ENCODE measurements at places on chromosomes 5 and 9. TPM values are rescaled to one million over a fixed set of nuclear protein-coding genes. Genes with fewer than 3 reads are reported as not detected.

GRCh38 chr5:53962306-53962705 lies 348.1 kb downstream of the ARL15 start:
- no peaks in the 10 kb centered on the region for H3K36me3 ChIP-seq
- no peak overlapping the region for H3K27ac ChIP-seq
- H3K27me3 ChIP-seq = no peaks in the 10 kb centered on the region
- no peak for DNase-seq

DNA sequence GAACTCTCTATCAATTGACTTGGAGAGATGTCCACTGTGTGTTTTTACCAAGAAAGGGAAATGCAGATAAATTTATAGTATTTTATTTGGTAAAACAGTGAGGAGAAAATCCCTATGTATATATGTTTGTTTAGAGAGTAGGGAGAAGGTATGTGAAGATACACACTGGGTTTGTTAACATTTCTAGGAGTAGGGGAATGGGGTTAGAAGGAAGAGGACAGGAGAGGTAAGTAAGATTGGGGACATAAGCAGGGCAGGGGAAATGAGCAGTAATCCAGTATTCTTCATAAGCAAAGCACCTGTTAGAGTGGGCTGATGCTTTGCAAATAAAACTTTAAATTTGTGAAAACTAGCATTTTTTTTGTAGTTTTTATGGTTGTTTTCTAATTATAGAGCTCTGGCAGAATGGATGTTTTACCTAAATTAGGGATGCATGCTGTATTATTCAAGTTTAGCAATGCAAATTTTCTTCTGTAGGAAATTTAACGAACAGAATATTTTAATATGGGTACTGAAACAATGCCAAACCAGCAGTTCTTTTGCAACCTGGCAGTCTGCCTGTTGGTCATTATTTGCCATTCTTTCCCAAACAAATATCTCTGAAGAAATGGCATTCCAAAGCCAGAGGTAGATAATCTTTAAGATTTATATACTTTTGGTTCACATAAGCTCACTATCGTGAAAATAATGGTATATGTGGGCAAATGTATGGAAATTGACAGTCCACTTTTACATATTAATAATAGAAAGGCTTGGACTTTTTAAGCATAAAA lies 19.4 kb upstream of the DCP2 start:
- H3K4me1 ChIP-seq = peaks cover 30% of the 10 kb centered on the region
- H3K4me3 ChIP-seq = no peak overlapping the region

GRCh38 chr9:135826188-135826545 lies 81.2 kb downstream of the CAMSAP1 start:
- no peak overlapping the region for H3K4me3 ChIP-seq
- H3K4me1 ChIP-seq = no peaks in the 10 kb centered on the region

DNA sequence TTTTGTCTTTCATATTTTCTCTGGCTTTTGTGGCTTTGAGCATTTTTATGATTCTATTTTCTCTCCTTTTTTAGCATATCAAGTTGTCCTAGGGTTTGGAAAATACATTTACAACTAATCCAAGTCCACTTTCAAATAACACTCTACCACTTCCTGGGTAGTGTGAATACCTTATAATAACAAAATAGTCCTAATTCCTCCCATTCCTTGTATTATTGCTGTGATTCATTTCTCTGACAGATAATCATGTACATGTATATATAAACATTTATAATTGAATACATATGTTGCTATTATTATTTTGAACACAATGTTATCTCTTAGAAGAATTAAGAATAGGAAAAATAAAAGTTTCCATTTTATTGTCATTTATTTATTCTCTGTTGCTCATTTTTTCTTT lies 14.9 kb upstream of the ADAM19 start:
- peaks cover 54% of the 10 kb centered on the region for H3K4me1 ChIP-seq
- DNase-seq = no peak
- H3K4me3 ChIP-seq = no peak overlapping the region
- peaks cover 9% of the 10 kb centered on the region for H3K36me3 ChIP-seq
- no peak overlapping the region for H3K27ac ChIP-seq
- H3K27me3 ChIP-seq = no peaks in the 10 kb centered on the region

DNA sequence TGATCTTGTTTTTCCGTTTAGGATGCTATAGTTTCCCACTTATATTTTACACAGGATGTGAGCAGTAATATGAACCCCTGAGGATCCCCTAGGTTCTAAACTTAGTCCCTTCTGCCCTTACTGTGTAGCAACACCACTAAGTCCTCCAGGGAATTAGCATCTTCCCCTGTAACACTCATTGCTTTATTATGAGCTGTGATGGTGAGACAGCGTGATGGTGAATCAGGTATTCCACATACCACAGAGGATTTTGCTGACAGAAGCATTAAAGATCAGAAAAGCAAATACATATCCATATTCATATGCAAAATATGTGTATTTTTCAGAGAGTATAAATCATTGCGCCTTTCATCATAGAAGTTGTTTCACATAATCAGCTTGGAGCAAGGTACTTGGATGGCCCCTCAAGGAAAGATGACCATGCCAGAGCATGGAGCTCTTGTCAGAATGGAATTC lies 317.0 kb downstream of the ICE1 start:
- H3K4me3 ChIP-seq = no peak overlapping the region
- DNase-seq = no peak
- H3K27ac ChIP-seq = no peak overlapping the region
- no peaks in the 10 kb centered on the region for H3K27me3 ChIP-seq

DNA sequence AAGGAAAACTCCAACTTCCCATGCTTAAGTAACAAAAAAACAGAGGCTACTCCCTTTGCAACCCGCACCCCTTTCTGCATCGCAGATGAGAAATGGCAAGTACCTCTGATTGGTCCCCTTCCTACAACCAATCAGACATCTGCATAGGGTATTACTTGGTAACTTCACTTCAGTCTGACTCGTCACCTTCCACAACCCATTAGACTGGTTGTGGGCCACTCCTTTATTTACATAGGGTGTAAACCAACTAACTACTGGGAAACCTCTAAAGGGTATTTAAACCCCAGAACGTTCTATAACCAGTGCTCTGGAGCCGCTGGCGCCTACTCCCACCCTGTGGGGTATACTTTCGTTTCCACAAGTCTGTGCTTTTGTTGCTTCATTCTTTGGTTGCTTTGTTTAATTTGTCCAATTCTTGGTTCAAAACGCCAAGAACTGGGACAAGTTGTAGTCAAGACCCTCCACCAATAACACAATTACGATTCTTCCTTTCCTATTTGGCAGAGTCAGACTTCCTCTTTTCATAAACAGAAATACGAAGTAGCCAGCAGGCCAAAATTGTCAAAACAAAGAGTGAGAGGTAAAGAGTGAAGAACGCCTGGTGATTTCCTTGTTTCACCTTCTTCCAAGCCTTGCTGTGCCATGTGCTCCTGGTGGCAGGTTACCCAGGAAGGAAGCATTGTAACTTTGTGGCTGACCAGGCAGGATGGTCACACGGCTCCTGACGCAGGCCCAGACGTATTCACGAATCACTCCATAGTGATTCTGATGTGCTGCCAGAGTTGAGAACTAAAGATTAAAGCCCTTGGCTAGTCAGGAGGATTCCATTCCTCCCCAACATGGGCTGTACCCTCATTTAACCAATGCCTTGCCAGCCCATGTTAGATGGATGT lies 477.4 kb downstream of the ARHGEF28 start:
- no peak overlapping the region for H3K4me3 ChIP-seq
- no peaks in the 10 kb centered on the region for H3K36me3 ChIP-seq
- H3K27me3 ChIP-seq = peaks cover 2% of the 10 kb centered on the region
- no peaks in the 10 kb centered on the region for H3K4me1 ChIP-seq

GRCh38 chr5:178090856-178091255 lies 22.5 kb upstream of the N4BP3 start:
- no peak overlapping the region for H3K27ac ChIP-seq
- H3K4me1 ChIP-seq = peaks cover 9% of the 10 kb centered on the region
- H3K4me3 ChIP-seq = no peak overlapping the region
- H3K36me3 ChIP-seq = no peaks in the 10 kb centered on the region
- peaks cover 6% of the 10 kb centered on the region for H3K27me3 ChIP-seq

- no peaks in the 10 kb centered on the region for H3K27me3 ChIP-seq
- no peak overlapping the region for H3K27ac ChIP-seq
- no peaks in the 10 kb centered on the region for H3K4me1 ChIP-seq
- H3K36me3 ChIP-seq = peaks cover 19% of the 10 kb centered on the region
- H3K4me3 ChIP-seq = no peak overlapping the region
- DNase-seq = no peak
Measured at GRCh38 chr5:111478266-111478665, 34.1 kb downstream of the STARD4 start.

DNA sequence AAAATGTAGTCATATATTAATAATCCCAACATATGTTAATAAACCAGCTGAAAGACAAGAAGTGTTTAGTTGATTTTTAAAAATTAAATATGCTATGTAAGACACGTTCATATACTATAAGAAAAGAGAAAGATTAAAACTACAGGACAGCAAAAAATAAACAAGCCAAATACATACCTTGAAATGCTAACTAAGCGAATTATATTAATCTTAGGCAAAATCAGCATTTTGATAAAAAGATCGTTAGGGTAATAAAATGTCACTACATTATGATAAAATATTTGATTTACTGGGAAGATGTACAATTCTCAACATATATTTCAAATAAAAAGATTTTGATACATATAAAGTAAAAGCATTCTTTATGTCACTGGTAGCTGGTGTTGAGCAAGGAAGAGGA lies 938.3 kb downstream of the PTPRD start:
- no peak overlapping the region for H3K4me3 ChIP-seq
- no peaks in the 10 kb centered on the region for H3K4me1 ChIP-seq
- DNase-seq = no peak
- no peak overlapping the region for H3K27ac ChIP-seq

GRCh38 chr5:161897033-161897432 lies 49.1 kb downstream of the GABRA1 start:
- no peak overlapping the region for H3K4me3 ChIP-seq
- no peak for DNase-seq
- H3K27ac ChIP-seq = no peak overlapping the region
- H3K4me1 ChIP-seq = no peaks in the 10 kb centered on the region
- no peaks in the 10 kb centered on the region for H3K27me3 ChIP-seq

DNA sequence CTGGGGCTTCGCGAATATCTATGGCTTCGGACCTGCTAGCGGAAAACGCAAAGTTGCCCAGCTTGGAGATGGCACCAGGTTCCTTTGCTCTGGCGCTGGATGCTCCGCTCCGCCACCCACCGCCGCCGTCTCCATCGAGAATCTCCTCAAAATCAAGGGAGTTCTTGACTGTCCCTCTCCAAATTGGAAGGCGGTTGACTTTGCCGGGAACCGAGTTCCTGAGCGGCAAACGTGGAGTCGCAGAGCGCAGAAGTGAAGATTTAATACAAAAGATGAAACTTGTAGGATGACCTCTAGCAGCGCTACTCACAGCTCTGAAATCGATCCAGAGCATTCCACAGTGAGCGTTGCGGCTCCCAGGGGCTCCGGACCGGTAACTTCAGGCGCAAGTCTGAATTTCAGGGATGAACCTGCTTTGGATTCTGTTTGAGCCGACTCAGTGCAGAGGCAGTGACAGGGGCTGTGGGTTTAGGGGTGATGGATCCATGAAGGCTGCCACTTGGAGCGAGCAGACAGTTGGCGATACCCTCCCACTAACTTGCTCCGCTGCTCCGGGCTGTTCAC lies 1641.5 kb upstream of the C9orf72 start:
- DNase-seq = no peak
- H3K4me3 ChIP-seq = no peak overlapping the region
- H3K27ac ChIP-seq = peak overlapping the region; percentile 55
- no peaks in the 10 kb centered on the region for H3K4me1 ChIP-seq

DNA sequence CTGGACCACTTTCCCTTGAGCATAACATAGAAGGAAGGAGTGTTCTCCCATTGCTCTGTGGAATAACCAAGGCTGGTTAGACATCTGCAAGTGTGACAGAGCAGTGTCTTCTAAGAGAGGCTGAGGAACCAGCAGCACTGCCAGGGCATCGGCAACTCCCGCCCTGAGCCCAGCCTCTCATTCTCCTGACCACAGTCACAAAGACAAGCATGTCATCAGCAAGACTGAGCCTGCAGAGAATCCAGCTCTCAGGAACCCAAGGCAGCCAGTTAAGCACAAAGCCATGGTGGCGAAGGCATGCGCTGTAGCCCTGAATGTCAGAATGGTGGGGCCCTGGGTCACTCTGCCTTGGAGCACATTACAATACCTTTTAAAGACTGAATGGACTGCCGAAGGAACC lies 253.9 kb downstream of the AGTPBP1 start:
- H3K4me1 ChIP-seq = no peaks in the 10 kb centered on the region
- no peaks in the 10 kb centered on the region for H3K36me3 ChIP-seq
- DNase-seq = no peak
- H3K27me3 ChIP-seq = peaks cover 5% of the 10 kb centered on the region

GRCh38 chr9:112911736-112912135 lies 21.1 kb upstream of the SLC46A2 start:
- no peak overlapping the region for H3K4me3 ChIP-seq
- H3K36me3 ChIP-seq = no peaks in the 10 kb centered on the region
- H3K27ac ChIP-seq = no peak overlapping the region
- DNase-seq = no peak
- H3K27me3 ChIP-seq = peaks cover 11% of the 10 kb centered on the region

DNA sequence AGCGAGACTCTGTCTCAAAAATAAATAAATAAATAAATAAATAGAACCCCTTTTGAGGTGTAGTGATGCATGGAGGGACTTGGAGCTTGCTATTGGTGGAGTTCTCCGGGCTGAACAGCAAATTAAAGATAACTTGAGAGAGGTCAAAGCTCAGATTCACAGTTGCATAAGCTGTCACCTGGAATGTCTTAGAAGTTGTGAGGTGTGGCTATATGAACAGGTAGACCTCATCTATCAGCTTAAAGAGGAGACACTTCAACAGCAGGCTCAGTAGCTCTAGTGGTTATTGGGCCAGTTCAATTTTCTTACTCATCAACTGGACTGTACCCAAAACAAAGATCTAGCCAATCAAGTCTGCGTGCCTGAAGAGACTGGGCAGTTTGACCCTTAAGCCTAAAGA lies 11.7 kb upstream of the STING1 start:
- no peak overlapping the region for H3K27ac ChIP-seq
- no peak for DNase-seq
- H3K36me3 ChIP-seq = no peaks in the 10 kb centered on the region
- no peak overlapping the region for H3K4me3 ChIP-seq
- no peaks in the 10 kb centered on the region for H3K27me3 ChIP-seq
- peaks cover 28% of the 10 kb centered on the region for H3K4me1 ChIP-seq

GRCh38 chr5:34847056-34847455 lies 8.1 kb downstream of the TTC23L start:
- no peak overlapping the region for H3K27ac ChIP-seq
- H3K4me1 ChIP-seq = no peaks in the 10 kb centered on the region
- no peak overlapping the region for H3K4me3 ChIP-seq
- no peak for DNase-seq
- H3K36me3 ChIP-seq = no peaks in the 10 kb centered on the region

GRCh38 chr5:148606296-148606695 lies 48.0 kb downstream of the HTR4 start:
- DNase-seq = no peak
- no peak overlapping the region for H3K4me3 ChIP-seq
- H3K27ac ChIP-seq = no peak overlapping the region
- H3K4me1 ChIP-seq = no peaks in the 10 kb centered on the region

- DNase-seq = no peak
- H3K36me3 ChIP-seq = no peaks in the 10 kb centered on the region
- H3K27ac ChIP-seq = no peak overlapping the region
- H3K4me1 ChIP-seq = no peaks in the 10 kb centered on the region
- no peak overlapping the region for H3K4me3 ChIP-seq
Measured at GRCh38 chr9:16267281-16268066, 603.0 kb downstream of the BNC2 start.

The NEURL1B gene
- 0.12 TPM for total RNA-seq

The SLIT3 gene
- 0.20 TPM for total RNA-seq

The RGS7BP gene
- not detected for total RNA-seq

The ENC1 gene
- 3.2 TPM for total RNA-seq

The CDC14B gene
- 1.4 TPM for total RNA-seq

The SLC25A2 gene
- total RNA-seq = 0.20 TPM

The PDE8B gene
- 0.07 TPM for total RNA-seq

The RMRP gene
- 5,787 TPM for total RNA-seq

The PCDHB3 gene
- not detected for total RNA-seq
